Occipital lobe (tissue), 3 donors: ENCODE measurements at places on chromosomes 7 and 10.

- no peak for DNase-seq
Measured at GRCh38 chr10:16417341-16417740, 19.5 kb upstream of the PTER start.

- no peak for DNase-seq
Measured at GRCh38 chr7:131369354-131369753, 41.7 kb downstream of the MKLN1 start.

DNA sequence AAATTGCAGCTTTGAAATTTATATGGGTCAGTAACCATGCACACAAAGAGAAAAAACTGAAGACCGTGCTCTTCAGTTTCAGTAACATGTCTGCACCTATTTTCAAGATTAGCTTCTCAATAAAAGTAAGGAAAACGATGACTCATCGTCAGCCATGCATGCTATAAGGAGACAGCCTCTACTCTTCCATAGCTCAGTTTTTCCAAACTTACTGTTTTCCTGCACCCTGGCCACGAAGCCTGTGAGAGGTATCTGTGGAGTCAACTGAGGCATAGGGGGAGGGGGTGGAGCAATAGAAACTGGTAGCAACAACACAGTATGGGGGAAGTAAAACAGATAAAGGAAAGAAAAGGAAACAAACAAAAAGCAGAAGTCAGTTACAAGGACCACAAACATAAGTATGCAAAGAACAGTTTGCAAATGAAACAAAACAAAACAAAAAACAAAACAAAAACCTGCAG is 58.0 kb downstream of the PDSS1 start:
- no peak for DNase-seq

DNA sequence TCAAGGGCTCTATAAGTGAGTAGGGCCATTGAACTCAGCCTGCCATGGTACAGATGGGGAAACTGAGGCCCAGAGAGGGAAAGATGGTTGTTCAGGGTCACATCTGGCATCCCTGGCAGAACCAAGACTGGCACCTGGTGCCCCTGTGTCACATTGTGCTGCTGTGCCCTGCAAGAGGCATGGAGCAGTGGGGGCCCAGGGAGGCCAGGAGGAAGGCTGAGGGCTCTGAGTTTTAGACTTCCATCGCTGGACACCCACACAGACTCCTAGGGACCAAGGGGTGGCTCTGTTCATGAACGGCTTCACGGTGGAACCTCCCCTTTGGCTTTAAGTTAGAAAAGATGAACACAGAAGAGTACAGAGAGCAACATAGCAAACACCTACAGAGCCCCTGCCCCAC is 66.7 kb upstream of the AQP1 start:
- DNase-seq, result no peak

GRCh38 chr7:114901771-114902170 is 20.1 kb upstream of the MDFIC start:
- DNase-seq, result no peak

GRCh38 chr10:89025453-89025852 is 34.9 kb downstream of the FAS start:
- no peak for DNase-seq

DNA sequence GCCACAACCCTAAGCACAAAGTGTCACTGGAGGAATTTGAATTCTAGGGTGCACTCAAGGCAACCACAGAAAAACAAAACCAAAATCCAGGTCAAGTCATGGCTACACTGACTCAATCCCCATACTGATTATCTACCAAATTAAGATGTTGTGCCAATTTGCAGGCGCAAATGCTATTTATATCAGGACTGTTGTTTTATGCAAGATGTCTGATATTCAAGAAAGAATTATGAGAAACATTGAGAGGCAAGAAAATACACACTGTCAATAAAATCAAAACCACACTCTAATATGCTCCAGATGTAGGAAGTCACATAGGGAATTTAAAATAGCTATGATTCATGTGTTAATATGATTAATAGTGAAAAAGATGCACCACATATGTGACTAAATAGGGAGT is 141.3 kb upstream of the MINDY3 start:
- DNase-seq, result no peak

DNA sequence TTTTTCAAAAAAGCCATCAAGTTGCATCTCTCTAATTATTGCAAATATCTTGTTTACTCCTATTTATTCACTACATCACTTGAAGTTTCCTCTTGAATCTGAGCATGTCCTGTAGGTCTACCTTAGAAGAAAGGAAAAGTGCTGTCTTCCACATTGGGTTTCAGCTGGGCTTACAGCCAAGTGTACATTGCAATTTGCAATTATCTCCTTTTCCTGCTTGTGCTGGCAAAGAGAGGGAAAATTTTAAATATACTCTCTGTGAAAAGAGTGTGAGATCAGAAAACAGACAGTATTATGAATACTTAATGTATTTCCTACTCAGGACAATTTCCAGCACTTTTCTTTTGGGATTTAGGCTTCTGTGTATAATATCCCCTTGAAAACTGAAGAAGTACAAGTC is 839.7 kb downstream of the CNTNAP2 start:
- no peak for DNase-seq

DNA sequence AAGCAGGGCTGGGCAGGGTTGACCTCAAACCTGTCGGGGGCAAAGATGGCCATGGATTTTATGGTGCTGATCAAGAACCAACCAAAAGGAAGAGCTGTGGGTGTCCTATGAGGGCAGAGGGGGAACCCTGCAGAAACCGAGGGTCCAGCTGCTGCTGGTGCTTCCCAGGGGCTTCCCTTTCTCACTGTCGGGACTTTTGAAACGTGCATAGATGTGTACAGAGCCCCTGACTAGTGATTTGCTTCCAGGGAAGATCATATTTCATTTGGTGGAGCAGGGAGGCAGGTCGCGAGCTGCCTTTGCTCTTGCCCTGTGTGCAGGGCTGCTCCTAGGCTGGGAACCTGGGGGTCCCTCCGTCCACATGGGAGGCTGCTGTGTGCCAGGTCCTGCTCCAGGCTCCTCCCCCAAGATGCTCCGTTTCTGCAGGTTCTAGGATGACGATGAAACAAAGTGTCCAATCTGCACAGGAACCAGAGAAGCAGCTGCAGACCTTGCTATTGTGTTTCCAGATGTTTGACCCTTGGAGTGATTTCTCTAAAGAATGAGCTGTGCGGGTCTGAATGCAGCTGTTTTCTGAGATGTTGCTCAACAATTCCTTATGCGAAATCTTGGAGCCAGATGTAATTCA is 9.4 kb upstream of the INPP5A start:
- DNase-seq, result no peak

DNA sequence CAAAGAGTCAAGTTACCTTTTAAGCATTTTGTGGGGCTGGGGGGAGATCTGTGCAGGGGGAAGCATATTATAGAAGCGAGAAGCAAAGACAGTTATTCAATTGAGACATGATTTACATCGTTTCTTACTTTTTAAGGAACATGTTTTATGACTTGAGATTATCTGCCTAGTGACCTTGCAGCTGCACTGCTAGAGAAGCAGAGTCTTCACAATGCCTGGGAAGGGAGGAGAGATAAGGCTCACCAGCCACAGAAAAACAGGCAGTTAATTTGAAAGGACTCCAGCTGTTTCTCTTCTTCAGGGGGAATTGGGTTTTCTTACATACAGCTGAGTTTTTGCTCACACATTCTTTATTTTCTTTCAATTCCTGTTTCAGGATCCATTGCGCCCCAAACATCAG is 31.0 kb downstream of the PHYH start:
- no peak for DNase-seq

DNA sequence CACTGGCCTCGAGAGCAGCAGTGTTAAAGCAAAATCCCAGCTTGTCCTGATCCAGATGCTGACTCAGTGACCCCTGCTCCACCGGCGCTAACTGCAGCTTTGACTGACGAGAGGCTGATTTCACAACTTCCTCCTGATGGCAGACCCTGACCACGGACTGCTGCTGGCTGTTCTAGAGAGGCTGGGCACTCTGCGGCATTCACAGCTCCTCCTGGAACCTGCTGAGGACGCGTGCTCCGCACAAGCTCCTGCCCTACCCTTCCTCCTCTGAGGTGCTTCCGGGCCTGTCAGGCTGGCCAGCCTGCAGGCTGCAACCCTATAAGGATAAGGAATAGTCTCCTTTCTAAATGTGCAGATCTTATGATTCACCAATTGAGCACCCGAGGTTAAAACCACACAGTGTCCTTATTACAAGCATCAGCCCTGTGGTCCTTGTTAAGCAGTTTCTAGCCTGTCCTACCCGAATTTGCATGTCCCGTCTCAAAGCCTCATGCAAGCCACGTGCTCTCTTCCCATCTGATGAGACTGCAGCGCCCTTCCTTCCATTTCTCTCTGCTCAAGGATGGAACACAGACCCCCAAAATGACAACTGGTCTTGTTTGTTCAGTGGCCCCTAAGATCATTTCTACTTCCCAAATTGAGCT is 35.5 kb upstream of the NCAPG2 start:
- no peak for DNase-seq

DNA sequence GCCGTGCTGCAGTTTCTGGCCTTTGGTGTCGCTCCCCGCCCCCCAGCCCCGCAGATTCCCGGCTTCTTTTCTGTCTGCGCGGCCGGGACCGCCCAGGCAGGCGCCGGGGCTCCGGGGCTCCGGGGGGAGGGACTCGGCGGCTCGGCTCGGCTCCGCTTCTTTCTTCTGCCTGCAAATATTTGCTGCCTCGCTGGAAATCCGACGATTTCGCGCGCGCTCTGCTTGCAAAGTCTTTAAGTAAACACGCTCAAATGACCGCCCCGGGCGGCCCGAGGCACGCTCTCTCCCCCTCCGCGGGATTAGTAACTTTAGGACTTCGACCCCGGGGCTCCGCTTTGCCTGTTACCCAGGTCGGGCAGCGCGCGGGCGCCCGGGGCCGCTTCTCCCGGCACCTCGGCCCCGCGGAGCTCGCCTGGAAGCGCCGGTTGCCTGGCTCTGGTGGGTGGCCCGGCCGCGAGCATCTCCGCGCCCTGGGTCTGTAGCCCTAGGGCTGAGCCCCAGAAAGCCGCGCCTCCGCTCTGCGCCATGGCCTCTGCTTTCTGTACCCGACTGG is 3.9 kb upstream of the GATA3 start:
- DNase-seq, result no peak

- no peak for DNase-seq
Measured at GRCh38 chr10:1358860-1359625, 302.9 kb downstream of the WDR37 start.

DNA sequence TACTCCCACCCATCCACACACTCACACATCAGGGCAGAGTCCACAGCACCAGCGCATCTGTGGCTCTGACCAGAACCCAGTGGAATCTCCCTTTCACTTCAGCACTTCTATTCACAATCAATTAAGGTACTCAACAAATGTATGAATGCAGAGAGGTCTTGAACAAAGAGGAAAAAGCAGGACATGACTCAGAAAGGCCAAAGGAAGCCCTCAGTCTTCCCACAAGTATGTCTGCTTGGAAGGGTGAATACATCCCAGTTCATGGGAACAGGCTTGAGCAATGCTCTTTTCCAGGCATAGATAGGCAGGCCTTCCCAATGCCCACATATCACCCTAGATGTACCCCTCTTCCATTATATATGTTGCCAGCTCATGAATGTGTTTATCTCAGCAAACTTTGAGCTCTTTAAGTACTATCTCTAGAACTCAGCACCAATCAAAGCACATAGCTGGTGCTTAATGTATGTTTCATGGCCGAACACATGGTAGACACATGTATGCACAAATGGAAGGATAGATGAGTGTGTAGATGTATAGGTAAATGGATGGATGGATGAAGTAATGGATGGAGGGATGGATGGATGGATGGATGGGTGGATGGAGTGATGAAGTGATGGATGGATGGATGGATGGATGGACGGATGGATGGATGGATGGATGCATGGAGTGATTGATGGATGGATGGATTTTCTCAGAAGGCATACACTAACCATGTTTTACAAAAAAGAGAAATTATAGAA is 507.6 kb downstream of the GRID1 start:
- no peak for DNase-seq

DNA sequence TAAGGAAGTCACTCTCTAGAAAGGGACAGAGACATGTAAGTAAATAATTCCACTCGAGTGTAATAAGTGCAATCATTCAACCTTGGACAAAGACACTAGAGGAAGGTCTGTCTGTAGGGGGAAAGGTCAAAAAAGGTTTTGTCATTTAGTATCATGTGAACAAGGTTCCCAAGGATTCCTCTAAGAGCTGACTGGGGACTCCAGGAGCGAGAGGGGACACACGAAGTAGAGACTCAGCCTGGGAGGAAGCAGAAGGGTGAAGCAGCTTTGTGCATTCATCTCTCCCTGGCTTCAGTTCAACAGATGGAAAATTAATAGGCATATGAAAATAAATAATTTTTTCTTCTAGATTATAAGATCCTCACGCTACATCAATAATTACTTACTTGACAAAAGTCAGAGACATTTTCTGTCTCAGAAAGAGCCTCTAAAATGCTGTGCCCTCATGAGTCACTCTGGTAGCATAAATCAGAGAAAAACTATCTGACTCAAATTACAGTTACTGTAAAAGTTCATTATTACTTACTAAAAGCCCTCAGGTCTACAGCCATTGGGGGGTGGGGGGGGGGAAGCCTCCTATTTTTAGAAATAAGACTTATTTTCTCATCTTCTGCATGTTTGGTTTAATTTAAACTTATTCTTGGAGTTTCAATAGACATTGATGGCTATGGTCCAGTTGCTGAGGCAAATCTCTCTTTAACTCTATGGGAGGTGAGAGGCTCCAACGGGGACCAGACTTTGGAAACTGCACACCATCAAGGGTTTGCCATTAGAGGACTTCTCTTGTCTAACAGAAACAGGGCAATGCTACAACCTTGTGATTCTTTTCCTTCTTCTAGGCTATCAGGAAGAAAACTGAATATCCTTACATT is 275.1 kb upstream of the KLF14 start:
- no peak for DNase-seq

GRCh38 chr7:98409843-98410242 is 9.0 kb upstream of the BAIAP2L1 start:
- DNase-seq, result no peak

DNA sequence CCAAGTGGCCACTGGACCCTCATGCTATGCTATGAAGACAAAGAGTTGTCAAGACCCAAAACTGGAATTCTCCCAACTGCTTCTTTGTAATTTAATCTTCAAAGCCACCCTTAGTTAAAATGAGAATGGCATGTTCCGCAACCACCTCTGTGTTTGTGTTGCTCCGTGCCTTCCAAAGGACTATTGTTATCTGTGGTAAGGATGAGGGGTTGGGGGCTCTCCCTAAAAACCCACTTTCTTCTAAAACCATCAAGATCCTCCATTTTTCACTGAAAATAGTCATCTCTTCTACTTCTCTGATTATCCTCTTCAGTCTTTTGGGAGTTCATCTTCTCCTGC is 222.1 kb upstream of the AOAH start:
- no peak for DNase-seq

- no peak for DNase-seq
Measured at GRCh38 chr10:125125951-125126735, 34.2 kb downstream of the CTBP2 start.

- peak; percentile 65 for DNase-seq
Measured at GRCh38 chr10:79059859-79060379, 8.8 kb upstream of the ZMIZ1 start.

DNA sequence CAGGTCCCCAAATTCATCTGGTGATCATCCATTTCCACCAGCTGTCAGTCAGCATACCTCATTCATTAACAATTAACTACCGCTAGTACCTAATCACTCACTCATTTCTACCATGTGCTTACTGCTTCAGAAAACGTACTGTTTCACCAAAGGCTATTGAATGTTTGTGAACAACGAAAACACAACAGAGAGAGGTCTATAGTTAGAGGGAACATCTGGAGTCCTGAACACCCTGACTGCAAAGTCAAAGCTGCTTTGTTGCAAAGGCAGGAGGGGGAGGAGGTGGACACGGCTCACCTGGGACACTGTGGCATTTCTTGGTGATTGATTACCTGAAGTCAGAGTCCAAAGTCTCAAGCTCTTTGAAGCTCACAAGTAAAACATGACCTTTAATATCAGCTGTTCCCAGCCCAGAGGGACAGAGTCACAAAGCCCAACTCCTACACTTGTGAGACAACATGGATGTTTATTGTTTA is 342.3 kb upstream of the ADARB2 start:
- DNase-seq, result no peak
